Lung (tissue), 17 donors: ENCODE measurements at places on chromosomes 7 and 10.

- no peak for DNase-seq
These were observed 227.0 kb upstream of the AOAH start for GRCh38 chr7:36951257-36951697.

DNA sequence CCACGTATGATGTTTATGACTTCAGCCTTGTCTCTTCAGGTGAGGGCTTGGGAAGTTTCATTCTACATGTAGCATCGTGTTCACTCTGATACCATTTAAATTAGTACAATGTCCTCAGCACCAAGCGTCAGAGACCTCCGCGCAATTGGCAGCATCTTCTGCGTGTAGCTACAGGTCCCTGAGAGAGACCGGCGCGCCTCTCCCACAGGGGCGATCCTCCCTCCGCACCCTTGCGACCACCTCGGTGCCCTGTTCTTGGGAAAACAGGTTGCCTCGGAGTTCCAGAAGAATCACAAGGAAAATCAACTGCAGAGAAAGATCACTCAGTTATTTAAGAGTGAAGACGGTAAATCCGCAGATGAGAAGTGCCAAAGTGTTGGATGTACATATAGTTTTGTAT, 206.2 kb downstream of the GATA3 start:
- DNase-seq, result no peak

- no peak for DNase-seq
These were observed 3.7 kb upstream of the SLC16A9 start for GRCh38 chr10:59713196-59713821.

- DNase-seq, result no peak
These were observed 315.3 kb upstream of the PLXDC2 start for GRCh38 chr10:19500959-19501358.

- DNase-seq, result no peak
These were observed 10.5 kb upstream of the ZNF212 start for GRCh38 chr7:149228831-149229471.

- no peak for DNase-seq
These were observed 91.2 kb upstream of the RET start for GRCh38 chr10:42985436-42986316.

DNA sequence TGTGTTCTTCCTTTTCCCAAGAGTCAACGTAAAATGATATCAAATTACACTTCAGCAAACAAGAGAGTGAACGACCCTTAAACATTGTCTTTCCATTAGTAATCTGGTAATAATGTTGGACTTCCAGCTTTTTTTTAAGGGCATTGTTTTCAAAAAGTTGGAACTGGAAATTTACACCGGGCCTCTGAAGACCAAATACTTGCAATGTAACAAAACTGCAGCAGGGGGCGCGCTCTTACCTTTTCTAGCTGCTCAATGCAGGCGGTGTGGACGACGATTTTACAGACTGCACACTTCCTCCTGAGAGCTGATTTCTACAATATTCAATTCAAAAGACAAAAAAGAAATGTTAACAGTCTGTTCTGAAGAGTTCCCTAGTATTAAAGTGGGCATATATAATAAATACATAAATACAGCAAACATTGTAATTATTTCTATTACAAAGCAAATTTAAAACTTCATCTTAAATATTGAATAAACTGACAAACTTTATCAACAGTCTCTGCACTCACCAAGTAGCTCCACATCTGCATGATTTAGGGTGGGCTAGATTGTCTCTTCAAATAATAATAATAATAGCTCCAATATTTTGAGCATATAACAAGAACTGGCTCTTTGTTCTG, 190.4 kb downstream of the DGKI start:
- DNase-seq, result peak; percentile 81

DNA sequence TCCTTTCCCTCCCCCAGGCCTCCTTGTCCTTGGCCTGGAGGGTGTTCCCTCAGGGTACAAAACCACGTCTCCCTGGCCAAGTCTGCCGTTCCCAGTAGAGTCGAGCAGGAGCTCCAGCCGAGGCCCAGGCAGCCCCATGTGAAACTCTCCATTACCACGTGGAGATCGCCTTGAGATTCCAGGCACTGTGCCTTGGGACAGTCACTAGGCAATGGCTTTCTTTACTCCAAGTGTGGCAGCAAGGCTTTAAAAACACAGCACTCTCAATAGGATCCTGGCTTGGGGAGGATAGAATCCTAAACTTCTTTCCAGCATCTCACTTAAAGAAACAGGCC, 57.5 kb downstream of the PLXNA4 start:
- DNase-seq, result no peak

DNA sequence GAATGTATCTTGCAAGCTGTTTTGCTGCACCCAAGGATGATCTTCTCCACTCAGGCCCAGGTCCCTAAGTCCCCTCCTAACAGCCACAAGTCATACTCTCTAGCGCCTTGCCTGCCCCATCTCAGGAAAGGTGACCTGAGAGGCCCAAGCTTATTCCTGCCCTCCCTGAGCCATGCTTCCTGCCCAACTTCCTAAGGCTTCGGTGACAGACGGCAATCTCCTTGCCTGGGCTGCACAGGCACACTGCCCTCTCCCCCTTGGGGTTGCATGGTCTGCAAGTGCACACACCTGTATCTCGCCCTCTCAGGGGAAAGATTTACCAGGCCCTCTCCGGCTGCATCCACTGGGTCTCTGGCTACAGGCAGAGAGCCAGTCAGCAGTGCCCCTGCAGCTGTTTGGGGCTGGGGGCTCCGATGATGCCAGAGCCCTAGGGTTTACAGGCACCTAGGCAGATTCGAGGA, 771 bp upstream of the ADIRF start:
- DNase-seq, result no peak

DNA sequence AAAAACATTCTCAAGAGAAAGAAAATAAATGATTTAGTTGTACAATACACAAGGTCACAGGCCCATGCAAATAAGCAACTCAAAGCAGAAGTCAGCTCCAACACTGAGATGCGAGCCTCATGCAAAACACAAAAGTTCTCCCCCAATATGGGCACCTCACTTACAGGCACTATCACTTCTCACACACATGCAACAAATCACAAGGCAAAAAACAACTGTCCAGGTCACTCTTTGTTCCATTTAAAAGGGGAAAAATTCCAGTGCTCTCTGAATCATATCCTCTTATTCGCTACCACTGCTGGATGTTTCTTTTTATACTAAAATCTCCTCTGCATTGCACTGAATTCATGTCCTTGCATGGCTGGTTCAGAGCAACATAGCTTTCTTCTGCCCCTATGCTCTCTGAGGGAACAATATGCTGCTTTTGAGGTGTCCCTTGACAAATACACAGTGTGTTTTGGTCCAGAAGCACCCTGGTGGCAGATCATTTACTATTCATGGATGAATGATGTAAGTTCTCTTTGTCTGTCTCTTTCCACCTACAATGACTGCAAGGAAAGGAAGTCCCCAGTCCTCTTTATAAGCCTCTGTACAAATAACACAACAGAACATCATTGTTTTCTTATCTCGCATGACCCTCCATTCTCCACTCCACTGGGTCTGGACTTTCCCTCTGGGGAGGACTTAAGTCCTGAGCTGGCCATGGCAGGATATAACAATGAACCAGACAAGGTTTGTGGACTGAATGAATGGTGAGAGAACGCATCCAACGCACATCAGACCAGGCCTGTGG, 85.4 kb upstream of the GSDME start:
- no peak for DNase-seq

DNA sequence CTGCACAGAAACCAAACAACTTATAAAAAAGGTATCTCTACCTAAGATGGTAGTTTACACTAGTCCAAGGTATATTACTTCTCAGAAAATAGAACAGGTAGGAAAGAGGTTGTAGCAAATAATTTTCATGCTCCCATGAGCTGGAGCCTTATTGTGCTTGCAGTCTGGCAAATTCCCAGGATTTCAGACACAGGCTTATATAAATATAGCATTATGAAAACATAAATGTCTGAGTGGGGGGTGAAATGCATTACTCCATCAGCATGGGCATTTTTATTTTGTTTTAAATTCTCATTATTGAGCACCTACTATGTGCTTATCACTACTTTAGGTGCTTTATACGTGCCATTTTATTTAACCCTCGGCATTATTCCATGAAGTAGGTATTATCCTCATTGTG, 83.0 kb upstream of the PHYHIPL start:
- peak; percentile 72 for DNase-seq

- no peak for DNase-seq
These were observed 48.5 kb upstream of the NXPH1 start for GRCh38 chr7:8384901-8385300.

DNA sequence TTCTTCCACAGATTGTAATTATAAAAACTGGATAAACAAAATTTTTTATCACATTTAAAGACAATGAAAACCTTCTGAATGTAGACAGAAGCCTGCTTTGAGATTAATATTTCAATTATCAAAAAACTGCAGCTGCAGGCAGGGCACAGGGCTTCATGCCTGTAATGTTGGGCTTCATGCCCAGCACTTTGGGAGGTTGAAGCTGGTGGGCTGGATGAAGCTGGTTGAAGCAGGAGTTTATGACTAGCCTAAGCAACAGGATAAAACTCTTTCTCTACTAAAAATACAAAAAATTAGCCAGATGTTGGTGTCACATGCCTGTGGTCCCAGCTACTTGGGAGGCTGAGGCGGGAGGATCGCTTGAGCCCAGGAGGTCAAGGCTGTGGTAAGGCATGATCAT, 41.2 kb downstream of the PDZD8 start:
- no peak for DNase-seq

DNA sequence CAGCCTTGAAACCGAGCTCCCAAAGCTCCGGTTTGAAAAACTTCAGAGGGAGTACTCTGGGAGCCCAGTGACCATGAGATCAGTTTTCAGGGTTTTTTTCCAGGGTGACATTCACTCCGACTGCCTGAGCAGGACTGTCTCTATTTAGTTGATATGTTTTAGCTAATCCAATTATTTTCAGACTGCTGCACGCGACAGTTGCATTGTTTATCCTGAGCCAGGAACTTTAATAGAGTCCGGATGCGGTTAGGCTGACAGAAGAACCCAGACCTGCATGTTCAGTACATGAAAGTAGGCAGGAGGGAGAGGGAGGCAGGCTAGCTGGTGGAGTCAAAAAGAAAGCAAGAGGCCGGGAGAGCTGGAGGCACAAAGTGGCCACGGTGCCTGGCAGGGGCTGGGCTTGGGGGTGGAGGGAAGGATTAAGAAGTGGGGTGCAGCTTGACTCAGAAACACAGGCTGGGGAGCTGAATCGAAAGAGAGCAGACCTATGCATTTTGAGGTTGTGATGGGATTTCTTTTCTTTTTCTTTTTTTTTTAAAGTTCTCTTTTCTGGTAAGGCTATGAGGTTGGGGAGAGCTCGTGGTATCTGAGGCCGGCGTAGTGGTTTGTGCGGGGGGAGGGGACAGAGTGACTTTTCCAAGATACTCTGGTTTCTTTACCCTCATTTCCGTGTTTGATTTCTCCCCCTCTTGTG, 5.7 kb downstream of the GATA3 start:
- DNase-seq, result no peak

DNA sequence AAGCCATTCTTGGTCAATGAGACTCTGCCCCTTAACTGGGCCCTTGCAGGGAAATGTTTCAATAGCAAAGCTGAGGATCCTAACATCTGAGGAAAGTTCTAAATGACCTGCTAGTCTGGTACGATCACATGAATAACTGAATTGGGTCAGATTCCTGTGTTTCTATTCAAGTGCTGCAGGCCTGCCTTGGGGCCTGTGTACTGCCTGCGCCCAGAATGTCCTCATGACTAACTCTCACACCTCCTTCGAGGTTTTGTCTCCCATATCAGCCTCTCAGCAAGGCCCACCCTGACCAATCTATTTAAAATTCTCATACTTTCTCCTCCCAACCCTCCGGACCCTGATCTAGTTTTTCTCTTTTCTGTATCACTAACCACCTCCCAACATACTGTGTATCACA, 4.4 kb downstream of the JAZF1 start:
- DNase-seq, result no peak

- DNase-seq, result no peak
These were observed 316.4 kb downstream of the RPS24 start for GRCh38 chr10:78349911-78350663.

DNA sequence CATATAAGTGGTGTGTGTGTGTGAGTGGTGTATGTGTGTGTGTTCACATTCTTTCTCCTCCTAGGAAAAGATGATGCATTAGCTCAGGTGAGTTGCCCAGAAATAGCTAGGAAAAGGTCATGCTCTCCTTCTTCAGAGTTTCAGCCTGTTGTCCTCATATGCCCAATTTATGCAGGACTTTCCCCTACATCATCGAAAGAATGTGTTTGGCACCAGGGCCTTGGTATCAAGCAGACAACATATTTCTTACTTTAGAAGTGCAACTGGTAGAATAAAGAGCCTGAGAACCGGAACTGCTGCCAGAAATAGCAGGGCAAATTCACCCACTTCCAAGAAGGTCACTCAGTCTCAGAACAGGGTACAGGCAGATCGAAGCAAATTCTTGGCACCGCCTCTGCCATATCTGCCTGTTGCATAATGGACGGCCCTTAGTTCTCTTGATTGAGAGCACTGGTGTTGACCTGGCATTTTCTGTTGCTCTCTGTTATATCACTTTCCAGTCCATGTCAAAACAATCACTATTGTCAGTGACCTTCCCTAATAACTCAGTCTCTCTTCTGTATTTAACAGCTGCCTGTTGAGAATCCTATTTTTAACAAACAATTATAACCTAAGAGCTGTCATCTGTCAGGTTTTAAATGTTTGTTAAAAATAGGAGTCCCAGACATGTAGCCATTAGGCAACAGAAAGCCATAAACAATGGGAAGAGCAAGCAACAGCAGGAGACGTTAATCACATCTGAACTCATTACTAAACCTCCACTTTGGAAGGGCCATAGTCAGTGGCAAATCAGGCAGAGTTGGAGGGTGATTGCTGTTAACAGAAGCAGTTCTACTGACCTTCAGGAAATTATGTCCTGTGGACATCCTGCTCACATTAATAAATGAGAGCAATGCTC, 20.7 kb downstream of the ADRB1 start:
- DNase-seq, result no peak

- peak; percentile 96 for DNase-seq
These were observed at the start of gene RBM28 for GRCh38 chr7:128343554-128344430. RBM28 (minus strand) TSS chr7:128343908; CDS start chr7:128343793, 115 bp downstream.

GRCh38 chr10:74058071-74058470, 60.2 kb downstream of the VCL start:
- DNase-seq, result no peak

- DNase-seq, result no peak
These were observed 28.9 kb downstream of the CDK14 start for GRCh38 chr7:90625051-90625450.

- DNase-seq, result no peak
These were observed 34.4 kb downstream of the LHFPL3 start for GRCh38 chr7:104362756-104363155.

GRCh38 chr7:139777133-139777891, 486 bp downstream of the HIPK2 start:
- peak; percentile 50 for DNase-seq

GRCh38 chr10:47402641-47403301, 18.7 kb upstream of the ZNF488 start:
- DNase-seq, result peak; percentile 77

DNA sequence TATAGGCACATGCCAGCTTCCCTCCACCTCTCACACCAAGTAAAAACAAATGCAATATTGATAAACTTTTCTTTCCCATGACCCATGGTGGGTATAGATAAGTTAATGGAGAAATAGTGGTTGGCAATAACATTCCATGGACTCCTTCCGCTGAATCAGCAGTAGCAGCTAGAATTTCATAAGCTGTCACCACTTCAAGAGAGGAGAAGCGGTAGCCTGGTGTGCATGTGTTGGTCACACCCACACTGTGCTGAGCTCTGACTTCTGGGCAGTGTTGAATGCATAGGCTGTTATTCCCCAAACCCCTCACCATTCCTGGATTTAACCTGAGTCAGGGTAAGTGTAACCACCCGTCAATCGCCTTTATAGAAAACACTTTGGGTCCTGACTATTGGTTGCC, 32.5 kb upstream of the BMPER start:
- DNase-seq, result no peak

GRCh38 chr7:108190891-108191290, 60.7 kb upstream of the LAMB4 start:
- no peak for DNase-seq
